GM12878 (cell line): ENCODE measurements at places on chromosomes 7 and 10. TPM values are rescaled to one million over a fixed set of nuclear protein-coding genes. Genes with fewer than 3 reads are reported as not detected.

DNA sequence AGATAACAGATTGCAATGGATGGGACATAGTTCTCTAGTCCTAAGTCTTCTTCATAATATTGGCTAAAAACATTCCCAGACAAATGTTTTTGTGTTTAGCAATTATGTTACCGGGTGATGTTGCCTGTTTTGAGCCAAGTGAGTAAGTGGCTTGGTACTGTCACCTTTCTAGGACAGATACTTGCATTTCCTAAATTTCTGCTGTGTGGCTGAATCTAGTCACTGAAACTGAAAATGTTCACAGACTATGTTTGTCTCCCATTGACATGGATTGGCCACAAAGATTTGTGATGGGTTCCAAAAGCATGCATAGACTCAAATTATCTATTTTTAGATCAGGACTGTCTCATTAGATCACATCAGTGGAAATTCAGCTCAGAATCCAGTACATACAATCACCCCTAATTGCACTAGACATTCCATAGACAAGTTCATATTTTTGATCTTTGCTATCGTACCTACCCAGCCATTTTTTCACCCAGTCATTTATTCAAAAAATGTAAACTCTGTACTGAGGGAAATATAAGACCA is 1222.1 kb upstream of the AUTS2 start:
- DNase-seq, result no peak

DNA sequence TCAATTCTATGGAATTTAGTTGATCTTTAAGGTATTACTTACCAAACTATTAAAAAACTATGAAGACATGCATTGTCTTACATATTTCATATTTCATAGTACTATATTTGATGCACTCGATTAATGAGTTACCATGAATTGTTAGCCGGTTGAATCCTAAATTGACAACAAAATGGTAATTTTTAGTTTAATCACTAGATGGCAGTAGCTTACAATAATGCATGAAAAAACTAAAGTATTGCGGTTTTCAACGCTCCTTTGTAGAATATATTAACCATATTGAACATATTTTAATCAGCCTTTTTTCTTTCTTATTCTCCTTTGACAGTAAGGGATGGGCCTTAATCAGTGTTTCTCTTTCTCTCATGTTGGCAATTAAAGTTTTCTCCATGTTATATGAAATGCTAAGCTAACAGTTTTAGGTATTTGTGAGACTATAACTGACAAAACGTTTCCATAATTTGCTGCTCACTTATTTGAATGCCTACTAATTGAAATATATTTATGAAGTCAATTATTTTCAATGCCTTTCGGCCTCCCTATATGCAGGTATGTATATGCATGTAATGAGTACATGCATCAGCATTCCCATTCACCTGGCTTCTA is 48.5 kb upstream of the ARL4A start:
- DNase-seq, result no peak

GRCh38 chr10:121734589-121735045 is 136.4 kb upstream of the FGFR2 start:
- DNase-seq, result no peak

The ITIH5 gene
- total RNA-seq, result 0.05 and 0.21 TPM in 2 replicates

DNA sequence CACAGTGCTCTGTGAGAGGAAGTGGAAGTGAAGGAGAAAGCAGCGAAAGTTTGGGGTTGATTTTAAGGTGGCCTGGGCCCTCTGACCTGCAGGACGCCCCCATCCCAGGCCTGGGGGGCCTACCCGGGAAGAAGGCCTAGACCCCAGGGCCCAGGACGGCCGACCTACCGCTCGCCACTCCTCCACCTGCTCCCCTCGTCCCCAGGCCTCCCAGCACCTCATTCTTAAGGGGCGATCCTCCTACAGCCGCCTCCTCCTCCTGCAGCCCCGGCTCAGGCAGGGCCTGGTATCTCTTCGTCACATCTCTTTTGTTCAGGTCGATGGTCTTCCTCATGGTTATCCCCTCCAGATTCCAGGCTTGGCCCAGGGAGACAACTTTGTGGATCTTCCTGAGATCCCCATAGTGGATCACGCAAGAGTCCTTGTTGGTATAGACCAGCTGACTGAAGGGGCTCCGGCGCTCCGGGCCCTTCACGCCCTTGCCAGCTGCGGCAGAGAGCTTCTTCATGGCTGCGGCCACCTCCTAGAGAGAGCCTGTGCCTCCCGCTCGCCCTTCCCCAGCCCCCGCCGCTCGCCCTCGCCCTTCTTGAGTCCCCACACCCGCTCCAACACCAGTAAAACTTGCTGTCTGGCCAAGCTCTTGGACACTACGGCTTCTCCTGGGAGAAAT is 117.5 kb downstream of the OR13A1 start:
- no peak for DNase-seq

GRCh38 chr7:20896996-20897395 is 110.3 kb upstream of the SP8 start:
- no peak for DNase-seq

The COBL gene
- total RNA-seq, result 0.03 and 0.21 TPM in 2 replicates

DNA sequence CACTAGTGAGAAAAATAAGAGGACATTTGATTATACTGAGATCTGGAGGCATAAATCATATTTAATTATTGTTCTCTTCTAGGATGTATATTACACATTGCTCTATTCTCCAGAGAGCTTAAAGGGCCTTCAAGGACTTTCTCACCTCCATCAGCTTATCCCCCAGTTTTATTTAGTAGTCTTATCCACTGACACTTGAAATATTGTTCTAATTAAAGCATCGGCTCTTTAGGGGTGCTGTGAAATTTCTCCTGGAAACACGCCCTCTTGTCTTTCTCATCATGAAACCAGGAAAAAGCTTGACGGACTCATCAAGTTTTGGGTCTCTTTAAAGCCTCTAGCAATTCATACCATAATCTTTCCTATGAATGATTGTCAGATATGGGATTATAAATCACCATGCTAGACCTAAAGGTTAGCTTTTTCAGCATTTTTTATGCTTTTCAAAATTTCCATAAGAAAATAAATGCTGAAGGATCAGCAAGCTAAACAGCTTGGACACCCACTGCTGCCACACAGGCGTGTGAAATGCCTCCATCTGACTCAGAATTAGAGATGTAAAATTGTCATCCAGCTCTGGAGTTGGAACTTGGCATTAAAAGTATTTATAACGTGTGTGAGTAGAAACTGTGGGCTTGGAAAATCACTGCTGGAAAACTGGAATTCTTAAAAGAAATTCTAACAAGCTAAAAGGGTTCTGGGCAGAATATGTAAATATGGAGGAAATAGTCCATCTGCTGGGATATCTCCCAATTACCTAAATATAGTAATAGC is 216.3 kb downstream of the CHRM2 start:
- DNase-seq, result no peak

The MEIG1 gene
- total RNA-seq, result not detected in 2 replicates

GRCh38 chr10:74738985-74739567 is 87.3 kb upstream of the KAT6B start:
- DNase-seq, result peak; percentile 94

DNA sequence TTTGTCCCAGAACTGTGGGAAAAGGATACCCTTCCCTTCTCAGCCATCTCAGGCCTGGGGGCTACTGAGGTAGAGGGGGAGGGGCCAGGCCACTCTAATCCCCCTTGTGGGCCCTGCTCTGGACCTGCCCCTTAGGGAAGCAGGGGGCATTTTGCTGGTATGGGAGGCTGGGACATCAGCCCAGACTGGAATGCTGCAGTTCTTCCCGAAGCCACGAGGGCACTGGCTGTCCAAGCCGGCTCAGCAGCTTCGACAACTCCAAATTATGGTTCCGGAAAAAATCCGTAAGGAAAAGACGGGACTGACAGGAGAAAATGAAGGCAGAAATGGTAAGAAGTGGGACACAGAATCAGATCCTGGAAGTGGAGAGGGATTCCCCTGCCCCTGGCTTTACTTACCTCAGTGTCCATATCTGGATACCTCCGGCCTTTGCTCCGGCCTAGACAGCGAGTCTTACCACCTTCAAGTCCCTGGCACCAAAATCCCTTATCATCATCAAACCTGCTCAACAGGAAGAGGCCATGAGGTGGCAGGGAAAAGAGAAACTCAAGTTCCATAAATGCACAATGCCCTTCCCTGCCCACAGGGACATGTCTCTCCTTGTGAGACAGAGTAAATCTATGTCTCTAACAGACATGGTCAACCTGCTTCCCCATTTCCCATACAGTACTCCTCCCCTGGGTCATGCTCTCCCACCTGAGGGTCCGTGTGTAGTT is 9.0 kb downstream of the NDST2 start:
- no peak for DNase-seq

DNA sequence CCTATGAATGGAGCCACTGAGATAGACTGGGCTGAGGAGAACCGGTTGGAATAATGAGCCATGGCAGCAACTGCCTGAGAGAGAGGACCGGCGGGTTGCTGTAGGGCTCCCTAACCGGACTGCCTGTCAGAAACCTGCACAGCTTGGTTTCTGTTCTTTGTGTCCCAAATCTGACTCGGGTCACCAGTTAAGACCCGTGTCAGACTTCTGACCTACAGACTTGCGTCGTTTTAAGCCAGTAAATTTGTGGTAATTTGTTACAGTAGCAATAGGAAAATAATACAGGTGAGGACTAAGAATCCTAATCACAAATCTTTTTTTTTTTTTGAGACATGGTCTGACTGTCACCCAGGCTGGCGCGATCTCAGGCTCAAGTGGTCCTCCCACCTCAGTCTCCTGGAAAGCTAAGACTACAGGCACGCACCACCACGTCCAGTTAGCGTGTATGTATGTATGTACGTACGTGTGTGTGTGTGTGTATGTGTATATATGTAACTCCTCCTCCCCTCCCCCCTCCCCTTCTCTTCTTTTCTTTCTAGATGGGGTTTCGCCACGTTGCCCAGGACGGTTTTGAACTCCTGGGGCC is 672 bp upstream of the DDX56 start:
- no peak for DNase-seq

GRCh38 chr7:82600531-82600930 is 157.0 kb upstream of the CACNA2D1 start:
- DNase-seq, result no peak

The NANOS1 gene
- 0.36 and 0.61 TPM in 2 replicates for total RNA-seq

DNA sequence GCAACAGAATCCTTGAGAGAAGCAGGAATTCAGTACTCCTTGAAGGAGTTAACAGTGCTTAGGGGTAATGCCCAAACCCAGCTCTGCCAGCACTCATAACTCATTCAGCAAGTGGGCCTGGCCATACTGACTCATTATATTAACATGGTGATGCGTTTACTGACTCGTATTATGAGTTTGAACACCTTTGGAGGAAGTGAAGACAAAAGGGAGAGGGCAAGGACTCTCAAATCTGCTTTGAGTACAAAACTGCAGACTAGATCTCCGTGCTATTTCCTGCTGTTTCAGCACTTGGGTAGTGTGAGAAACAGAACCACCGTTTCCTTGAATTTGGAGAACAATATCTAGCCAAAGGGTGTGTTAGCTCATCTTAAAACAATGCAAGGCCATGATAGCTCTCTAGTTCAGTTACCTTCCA is 30.8 kb downstream of the SLC16A9 start:
- DNase-seq, result no peak

The HERPUD2 gene
- total RNA-seq, result 13.0 and 13.3 TPM in 2 replicates

The DMBT1 gene
- 0.13 TPM in 2 replicates for total RNA-seq

The CYP2C19 gene
- 0.11 TPM in 1 of 2 replicates, not detected in the other for total RNA-seq

The CADPS2 gene
- total RNA-seq, result 0.18 and 0.53 TPM in 2 replicates

DNA sequence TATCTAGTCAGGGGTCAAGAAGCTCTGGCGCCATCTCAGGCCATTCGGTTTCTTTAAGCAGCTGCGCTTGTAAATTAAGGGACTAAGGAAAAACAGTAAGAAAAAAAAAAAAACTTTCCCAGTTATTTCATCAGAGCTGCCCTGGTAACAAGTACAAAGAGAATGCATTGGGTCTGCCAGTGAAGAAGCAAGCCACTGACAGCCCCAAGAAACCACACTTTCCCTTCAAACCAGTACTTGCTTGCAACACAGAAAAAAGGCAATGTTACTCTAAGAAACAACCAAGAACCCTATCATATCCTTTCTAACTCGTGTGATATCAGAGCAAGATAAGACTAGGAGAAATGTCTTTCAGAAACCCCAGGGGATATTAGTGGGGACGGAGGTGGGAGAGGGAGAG is 40.6 kb upstream of the AOAH start:
- no peak for DNase-seq

DNA sequence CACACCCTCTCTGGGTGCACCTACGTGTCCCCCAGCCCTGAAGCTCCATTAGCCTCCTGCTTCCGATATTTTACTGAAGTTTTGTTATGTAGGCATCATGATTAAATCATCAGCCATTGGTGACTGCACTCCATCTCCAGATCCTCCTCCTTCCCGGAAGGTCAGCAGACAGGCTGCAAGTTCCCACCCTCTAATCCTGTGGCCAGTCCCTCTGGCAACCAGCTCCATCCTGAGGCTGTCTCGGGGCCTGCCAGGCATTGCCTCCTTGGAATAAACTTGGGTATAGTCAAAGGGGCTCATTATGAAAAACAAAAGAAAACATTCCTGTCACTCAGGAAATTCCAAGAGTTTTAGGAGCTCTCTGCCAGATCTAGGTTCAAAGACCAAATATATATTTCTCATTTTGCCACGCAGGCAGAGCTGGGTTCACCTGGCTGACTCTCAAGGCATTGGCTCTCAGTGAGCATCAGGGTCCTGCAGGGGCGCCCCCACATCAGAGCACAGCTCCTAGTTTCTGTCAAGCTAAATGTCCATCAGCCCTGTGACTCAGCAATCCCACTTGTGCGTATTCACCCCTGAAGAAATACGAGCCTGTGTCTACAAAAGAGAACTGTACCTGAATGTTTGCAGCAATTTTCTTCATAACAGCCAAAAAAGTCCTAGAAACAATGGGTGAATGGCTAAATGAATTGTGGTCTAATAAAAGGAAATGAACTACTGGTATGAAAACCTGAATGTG is 27.4 kb upstream of the TMEM72 start:
- no peak for DNase-seq

GRCh38 chr7:6729492-6730342 is 23.0 kb upstream of the ZNF12 start:
- peak; percentile 83 for DNase-seq

DNA sequence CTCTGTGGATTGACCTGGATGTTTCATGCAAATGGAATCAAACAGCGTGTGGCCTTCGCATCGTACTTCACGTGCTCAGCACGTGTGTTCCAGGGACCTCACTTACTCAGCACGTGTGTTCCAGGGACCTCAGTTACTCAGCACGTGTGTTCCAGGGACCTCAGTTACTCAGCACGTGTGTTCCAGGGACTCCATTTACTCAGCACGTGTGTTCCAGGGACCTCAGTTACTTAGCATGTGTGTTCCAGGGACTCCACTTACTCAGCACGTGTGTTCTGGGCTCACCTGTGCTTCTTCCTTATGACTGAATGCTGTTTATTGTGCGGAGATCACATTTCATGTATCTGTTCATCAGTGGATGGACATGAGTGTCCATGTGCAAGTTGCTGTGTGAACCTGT is 22.0 kb downstream of the INPP5A start:
- no peak for DNase-seq

GRCh38 chr7:95684037-95684436 is 87.7 kb upstream of the PDK4 start:
- no peak for DNase-seq

The PON2 gene
- 32.7 TPM in 2 replicates for total RNA-seq

- DNase-seq, result no peak
Observed at GRCh38 chr10:59077855-59078254, 98.6 kb upstream of the PHYHIPL start.
